ENCODE measurements at places on chromosomes 5 and 9.

DNA sequence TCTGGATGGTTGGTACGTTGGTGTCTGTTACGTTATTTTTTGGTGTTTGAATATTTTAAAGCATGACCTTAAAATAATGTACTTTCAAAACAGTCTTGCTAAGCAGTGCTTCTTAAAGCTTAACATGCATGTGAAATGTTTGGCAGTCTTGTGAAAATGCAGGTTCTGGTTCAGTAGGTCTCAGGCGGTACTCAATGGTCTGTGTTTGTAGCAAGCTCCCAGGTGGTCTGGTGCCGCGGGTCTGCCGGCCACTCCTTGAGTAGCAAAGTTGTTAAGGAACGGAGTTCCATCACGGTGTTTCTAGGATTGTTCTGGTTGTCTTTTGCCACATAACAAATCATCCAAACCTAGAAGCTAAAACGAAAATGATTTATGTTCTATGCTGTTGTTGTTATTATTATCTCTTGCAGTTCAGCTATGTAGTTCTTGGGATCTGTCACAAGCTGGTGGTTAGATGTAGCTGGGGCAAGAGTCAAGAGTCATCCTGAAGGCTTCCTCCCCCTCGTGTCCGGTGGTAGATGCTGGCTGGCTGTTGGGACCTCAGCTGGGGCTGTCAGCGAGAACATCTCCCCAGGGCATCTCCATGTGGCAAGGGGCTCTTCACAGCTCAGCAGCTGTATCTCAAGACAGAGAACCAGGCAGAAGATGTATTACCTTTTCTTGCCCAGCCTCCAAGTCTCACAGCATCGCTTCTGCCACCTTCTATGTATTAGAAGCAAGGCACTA, 186.8 kb downstream of the PALM2AKAP2 start:
- no peak for DNase-seq

DNA sequence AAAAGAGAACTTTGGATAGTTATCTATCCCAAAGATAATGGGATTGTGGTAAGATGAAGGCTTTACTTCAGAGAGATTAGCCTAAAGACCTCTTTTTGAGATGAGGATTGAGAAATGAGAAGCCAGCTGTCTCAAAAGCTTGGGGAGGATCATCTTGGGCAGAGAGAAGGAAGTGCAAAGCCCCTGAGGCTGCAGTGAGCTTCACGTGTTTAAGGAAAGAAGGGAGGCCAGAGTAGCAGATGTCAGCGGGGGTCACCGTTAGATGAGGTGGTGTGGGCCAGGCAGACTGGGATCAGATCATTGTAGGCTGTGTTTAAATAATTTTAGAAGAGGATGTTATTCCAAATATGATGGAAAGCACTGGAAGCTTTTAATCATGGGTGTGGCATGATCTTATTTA, 270.1 kb downstream of the ARHGEF28 start:
- no peak for DNase-seq

GRCh38 chr9:79693750-79694149, 122.0 kb downstream of the TLE4 start:
- no peak for DNase-seq

GRCh38 chr9:76194896-76195295, 199.3 kb downstream of the RFK start:
- no peak for DNase-seq

DNA sequence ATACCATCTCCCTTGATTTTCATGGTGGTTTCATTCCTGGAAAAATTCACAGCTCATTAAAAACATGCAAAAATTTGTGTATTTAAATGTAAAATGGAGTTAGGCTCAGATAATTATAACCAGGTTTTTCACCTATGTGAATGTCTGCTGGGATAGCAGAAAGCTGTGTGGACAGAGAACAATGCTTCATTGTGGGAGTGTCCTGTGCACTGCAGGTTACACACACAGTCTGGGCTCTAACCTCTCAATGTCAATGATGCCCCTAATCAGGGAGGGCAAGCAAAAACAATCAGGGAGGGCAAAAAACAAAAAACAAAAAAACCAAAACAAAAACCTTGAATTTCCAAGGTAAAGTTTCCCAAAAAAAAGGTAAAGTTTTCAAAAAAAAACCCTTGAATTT, 158.9 kb upstream of the KLF9 start:
- no peak for DNase-seq

GRCh38 chr5:87434461-87434860, 21.7 kb upstream of the CCNH start:
- DNase-seq = no peak

DNA sequence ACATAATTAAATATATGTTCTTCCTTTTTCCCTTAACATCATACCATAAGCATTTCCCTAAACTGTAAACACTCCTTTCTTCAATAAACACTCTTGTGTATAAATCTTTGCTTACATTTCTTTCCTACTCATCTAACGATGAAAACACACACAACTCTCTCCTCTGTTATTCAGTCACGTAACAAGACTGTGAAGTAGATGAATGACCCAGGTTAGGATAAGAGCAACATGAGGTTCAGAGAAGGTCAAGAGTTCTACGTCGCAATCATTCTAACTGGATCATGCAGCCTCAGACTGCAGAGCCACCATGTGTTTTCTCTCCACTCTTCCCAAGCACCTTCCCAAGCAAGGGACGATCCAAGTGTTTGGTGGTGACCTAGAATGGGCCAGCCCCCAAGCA, 70.5 kb upstream of the SPTLC1 start:
- no peak for DNase-seq
